ENCODE measurements at places on chromosomes 3 and 15.

GRCh38 chr3:191355406-191355805 lies 25.1 kb upstream of the UTS2B start:
- no peak for DNase-seq

DNA sequence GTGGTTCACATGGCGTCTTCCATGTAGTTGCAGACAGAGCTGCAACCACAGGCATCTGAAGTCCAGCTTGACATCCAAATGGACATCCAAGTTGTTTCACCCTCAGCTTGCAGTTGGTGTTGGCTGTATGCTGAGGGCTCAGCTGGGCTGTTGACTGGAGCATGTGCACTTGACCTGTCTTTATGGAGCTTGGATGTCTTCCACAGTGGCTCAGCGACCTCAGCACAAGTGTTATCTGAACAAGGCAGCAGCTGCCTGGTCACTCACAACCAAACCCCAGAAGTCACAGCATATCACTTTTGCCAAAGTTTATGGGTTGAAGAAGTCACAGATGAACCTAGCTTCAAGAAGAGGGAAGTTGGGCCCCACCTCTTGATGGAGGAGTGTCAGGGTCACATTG lies 92.9 kb downstream of the TPRA1 start:
- DNase-seq: no peak

GRCh38 chr3:154040283-154040682 lies 80.9 kb upstream of the ARHGEF26 start:
- DNase-seq: no peak

- DNase-seq: no peak
Observed at GRCh38 chr3:187039723-187040414, 99.4 kb downstream of the RPL39L start.

DNA sequence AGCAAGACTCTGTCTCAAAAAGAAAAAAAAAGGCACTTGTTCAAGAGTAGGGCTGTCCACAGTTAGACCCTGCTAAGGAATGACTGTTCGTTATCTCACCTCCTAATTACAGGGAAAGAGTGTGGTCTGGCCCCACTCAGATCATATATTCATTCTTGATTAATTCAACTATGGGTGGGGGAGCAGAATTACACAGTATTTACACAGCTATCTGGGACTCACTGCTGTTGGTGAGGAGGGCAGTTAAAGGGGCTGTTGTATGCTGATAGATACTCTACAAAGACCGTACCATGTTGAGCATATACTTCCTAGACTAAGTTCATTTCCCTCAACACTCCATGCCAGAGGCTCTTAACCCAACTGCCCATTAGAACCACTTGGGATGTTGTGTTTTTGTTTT lies 3.8 kb upstream of the ZNF620 start:
- DNase-seq: no peak

GRCh38 chr15:45943240-45943639 lies 308.4 kb downstream of the SQOR start:
- no peak for DNase-seq

DNA sequence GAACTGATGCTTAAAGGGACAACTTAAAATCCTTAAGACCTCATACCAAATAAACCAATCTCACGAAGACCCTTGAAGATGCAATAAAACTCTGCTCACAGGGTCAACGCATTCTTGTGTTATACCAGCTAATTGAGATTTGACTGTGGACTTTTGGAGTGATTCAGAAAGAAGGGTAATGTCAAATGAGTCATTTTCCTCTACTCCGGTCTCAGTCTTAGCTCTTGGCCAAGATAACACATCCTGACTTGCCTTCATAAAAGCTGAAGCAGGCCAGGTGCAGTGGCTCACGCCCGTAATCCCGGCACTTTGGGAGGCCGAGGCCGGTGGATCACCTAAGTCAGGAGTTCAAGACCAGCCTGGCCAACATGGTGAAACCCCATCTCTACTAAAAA lies 3.8 kb downstream of the PKM start:
- peak; percentile 30 for DNase-seq

GRCh38 chr3:9978710-9979305 lies 7.8 kb downstream of the EMC3 start:
- no peak for DNase-seq

GRCh38 chr3:52077925-52078324 lies 21.6 kb upstream of the DUSP7 start:
- DNase-seq: no peak

DNA sequence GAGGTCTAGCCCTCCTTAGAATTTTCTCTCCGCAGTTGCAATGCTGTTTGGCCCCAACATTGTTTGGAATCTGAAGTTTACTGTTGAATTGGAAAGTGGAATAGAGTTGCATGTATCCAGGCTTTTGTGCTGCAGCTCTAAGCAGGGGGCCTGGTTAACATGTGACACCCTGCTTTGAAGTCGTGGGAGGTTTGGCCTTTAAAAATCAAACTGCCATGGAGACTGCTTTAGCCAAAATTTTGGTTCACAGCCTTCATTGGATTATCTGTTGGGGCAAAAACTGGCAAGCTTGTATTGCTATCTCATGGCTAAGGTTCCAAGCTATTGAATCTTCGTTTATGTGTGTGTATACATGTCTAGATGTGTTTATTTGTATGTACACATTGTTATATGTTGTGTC lies 15.8 kb downstream of the CYP11A1 start:
- no peak for DNase-seq

DNA sequence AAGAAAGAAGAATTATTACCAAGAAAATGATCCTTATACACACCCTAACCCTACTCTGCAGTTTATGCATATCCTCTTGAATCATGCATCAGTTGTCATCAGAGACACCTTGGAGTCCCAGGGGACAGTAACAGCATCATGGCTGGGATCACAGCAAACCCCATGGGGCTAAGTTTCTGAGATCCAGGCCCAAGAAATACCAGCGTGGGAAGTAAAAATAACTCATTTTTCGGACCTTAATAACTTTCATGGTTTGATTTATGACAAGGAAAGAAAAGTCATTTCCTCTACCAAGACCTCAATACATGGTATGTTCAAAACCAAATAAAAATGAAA lies 38.8 kb upstream of the B3GNT5 start:
- DNase-seq: no peak

GRCh38 chr3:72329354-72329753 lies 518.9 kb downstream of the SHQ1 start:
- DNase-seq: no peak

- no peak for DNase-seq
Observed at GRCh38 chr3:31980530-31981205, 394 bp downstream of the OSBPL10 start.

DNA sequence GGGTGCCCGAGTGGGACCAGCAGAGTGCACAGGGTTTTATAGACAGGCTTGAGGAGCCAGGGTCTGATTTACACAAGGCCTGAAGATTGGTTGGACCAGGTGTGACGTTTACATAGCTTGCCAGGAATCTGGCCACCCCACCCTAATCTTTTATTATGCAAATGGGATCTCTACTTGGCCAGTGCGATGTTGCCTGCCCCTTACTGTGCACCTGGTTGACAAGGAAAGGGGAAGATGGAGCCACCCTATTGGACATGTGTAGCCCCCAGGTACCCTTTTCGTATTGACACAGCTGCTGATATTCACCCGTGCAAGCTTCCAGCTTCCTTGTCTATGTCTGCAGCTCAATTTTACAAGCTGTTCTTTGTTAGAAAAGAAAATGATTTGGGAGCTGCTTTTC lies 132.0 kb downstream of the ARNT2 start:
- DNase-seq: no peak

DNA sequence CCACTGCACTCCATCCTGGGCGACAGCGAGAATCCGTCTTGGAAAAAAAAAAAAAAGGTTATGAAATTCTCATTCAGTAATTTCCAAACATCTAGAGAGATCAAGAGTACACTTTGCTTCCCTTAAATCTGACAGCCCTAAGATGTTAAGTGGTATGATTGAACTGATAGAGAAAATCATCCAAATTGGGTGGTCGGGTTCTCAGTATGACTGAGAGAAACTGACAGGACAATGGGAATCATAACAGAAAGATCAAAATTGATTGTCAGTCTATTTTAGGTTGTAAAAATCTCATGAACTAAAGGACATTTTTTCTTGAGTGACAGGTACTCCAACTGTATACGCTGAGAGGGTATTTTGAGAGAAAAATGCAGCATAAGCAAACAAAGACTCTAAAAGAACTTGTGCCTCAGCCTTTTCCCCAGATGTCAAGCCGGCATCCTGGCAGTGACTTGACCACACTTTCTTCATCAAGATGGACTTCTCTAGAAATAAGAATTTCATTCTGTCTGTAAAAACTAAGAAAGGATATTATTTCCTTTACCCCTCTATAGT lies 65.8 kb downstream of the MYO5A start:
- no peak for DNase-seq

DNA sequence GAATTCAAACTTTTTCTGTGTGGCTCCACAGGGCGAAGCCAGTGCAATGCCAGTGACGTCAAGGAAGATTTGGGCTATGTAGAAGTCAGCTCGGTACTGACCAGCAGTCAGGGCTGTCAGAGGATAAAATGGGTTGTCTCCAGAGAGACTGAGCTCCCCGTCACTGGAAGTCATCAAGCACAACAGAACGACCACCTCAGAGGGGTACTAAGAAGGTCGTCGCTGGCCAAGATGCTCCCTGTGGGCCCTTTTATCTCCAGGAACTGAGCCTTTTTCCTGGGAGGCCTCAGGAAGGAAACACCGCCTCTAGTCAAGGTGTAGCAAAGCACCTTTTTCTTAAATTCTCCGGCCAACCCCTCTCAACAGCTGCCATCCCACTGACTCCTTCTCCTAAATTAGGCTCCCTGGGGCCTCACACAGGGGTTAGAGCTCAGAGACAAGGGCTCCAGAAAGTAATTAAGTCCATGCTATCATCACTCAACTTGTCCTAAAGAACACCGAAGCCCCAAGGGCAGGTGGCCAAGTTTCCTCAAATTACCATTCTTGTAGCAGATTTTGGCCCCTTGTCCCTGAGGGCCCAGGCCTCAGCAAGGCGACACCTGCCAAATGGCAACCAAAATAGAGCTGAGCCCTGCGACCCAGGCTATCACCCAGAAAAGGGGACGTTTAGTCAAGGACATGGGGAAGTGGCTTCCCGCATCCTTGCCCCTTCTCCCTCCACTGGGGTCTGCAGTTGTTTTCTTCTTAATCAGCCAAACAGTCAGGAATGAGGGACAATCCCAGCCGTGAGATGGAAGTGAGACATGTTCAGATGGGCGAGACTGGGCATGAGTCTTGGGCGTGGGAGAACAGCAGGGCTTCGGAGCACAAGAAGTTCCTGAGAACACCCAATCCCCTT lies 48.0 kb downstream of the SSUH2 start:
- no peak for DNase-seq

All from T-helper 22 cell (primary cell).